Stimulated activated CD8-positive, alpha-beta memory T cell treated with anti-CD3 and anti-CD28 coated beads, Interleukin-4, amount 100 ng/mL, for 4 hours (primary cell): ENCODE measurements at places on chromosomes 16 and 17.

- DNase-seq = no peak
Observed at GRCh38 chr16:81843683-81844082, 64.6 kb downstream of the PLCG2 start.

DNA sequence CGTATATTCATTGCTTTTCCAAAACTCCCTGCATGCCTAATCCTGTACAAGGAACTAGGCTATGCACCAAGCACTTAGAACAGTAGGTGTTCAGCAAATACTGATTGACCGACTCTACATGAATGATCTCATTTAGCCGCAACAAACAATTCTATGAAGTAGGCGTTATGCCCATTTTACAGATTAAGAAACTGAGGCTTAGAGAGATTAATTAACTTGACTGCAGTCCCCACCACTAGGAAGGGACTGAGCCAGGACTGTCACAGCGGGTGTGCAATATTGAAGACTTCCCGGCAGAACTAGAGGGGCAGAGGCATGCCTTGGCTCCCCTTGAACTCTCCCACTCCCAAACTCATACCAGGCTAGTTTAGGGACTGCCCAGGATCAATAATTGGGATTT, 10.5 kb upstream of the N4BP1 start:
- no peak for DNase-seq

DNA sequence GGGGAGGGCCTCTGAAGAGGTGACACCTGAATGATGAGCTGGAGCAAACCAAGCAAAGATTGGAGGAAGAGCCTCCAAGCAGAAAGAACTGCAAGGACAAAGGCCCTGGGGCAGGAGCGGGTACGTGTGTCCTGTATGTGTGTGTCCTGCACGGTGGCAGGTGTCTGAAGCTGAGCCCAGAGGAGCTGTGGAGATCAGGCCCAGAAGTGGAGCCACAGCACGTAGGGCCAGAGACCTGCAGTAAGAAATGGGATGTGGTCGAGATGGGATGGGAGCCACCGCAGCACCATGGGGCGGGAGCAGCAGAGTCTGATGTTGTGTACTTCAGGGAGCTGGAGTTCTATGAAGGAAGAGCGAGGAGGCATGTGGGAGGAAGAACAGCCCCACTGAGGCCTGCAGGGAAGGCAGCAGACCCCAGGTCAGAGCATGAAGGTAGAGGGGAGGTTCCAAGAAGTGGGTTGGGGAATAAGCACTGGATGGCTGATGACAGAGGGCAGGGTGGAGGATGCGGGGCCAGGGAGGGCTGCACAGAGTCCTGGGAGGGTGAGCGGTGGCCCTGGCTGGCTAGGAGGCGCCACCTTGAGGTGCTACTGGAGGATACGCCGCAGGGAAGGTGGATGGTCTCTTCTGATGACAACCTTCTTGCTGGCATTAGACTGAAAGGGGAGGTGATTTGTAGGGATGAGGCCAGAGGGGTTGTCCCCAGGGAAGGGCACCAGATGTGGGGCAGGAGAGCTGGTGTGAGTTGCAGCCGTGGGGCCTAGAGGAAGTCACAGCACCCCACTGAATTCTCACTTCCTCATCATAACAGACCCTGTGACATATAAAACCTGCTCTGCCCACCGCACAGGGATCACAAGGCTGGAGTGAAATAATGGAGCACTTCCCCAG, 10.6 kb upstream of the CETP start:
- no peak for DNase-seq

- peak; percentile 80 for DNase-seq
Observed at GRCh38 chr17:58331815-58332777, 3.5 kb upstream of the TSPOAP1 start.

- no peak for DNase-seq
Observed at GRCh38 chr17:41710472-41711090, 1.6 kb upstream of the GAST start.

DNA sequence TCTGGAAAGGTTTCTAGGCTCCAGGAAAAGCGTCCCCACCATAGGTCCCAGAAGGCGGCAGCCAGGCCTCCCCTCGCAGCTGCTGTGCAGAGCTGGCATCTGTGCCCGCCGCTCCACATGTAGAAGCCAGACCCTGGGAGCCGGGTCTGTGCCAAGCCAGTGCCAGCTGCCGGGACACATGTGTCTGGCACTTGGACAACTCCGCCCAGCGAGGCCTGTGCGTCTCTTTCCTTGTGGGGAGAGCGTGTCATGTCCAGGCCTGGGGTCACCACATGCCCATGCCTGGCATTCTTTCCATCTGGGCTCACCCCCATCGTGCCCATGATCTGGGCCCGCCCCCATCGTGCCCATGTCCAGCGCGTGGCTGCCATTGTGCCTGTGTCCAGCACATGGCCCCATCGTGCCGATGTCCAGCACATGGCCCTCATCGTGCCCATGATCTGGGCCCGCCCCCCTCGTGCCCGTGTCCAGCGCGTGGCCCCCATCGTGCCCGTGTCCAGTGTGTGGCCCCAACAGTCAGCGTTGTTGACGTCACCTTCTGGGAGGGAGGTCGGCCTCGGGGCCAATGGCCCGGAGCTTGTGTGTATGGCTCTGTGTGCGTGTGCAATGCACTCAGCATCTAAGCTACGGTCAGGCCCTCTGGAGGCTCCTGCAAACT, 13.3 kb upstream of the ACSF3 start:
- DNase-seq = no peak

DNA sequence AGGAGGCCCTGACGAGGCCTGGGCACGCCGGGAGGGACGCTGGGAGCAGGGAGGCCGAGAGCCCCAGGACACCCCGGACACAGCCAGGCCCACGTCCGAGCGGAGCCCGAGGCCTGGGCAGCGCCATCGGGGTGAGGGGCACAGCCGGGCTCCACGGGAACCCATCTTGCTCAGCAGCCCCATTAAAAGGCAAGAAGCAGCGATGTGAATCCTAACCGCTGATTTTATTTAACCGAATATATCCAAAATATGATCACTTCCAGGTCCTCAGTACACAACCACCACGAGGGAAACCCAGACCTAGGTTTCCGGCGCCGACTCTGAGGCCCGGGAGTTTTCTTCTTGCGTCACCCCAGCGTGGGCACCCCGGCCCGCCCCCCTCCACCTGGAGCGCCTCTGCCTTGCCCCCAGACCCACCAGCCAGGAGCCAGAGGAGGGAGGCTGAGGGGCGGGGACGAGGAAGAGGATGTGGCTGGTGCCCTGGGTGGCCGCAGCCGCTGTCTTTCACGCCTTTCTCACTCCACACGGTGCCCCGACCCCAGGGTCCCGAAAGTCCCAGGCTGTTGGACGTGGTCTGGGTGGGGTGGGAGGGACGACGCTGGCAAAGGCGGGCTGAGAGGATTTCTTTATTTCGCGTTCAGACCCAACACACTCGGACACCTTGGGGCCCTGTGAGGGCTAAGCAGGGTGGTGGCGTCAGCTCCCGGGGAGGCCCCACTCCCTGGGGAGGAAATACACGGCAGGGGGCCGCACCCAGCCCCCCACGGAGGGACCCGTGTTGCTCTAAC, 568 bp upstream of the CCDC154 start:
- DNase-seq = no peak

- no peak for DNase-seq
Observed at GRCh38 chr17:49063652-49064051, 66.5 kb downstream of the IGF2BP1 start.

DNA sequence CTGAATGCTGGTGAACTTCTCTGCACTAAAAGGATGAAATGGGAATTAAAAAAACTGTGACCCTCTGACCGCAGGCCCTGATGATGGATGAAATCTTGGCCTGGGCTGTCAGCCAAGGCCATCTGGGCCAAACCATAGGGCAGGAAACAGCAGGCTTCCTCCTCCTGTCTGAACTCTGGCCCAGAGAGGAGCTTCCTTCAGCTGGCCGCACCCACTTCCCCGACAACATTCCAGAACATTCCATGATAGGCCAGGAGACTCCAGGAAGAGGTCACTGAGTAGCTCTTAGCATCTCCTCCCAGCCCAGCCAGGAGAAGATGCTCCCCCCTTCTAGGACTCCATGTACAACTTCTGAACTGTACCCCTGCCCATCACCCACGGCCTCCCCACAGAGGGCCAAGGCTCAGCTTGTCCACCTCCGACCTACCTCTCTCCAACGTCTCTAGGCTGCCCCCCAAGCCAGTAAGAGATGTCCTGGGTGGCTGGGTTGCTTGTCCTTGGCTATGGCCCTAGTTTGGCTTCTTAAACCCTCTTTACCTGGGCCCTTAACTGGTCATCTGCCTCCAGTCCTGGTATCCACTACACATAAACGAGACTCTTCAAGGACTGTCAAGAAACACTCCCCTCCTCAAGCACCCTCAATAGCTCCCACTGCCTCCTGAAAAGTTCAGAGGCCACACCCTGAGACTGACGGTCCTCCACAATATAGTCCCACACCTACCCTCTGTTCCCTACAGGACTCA, 1.7 kb downstream of the RPH3AL start:
- DNase-seq = no peak

DNA sequence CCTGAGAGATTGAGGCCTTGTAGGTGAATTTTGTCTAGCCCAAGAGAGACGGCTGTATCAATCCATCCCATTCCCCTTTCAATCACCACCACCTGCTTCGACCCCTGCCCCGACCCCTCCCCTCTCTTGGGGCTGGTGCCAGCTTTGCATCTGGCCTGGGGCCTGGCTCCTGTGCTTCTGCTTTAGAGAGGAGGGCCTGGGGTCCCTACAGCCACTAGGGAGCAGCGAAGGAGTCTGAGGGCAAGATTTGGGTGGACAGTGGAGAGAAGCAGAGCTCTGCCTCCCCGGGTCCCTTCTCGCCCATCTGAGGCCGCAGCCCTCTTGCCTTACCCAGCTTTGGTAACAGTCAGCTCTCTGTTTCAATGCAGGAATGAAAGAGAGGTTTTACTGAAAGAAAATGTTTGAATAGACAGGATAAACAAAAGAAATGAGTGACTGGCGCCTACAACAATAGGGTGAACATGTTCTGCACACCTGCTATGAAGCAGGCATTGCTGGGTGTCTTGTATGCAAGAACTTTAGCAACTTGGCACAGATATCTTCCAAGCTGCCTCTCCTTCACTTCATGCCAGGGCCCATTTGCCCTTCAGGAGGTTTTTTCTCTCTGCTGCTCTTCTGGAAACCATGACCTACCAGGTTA, 57.4 kb downstream of the SLC47A1 start:
- DNase-seq = no peak

GRCh38 chr16:22857296-22858025, 43.5 kb downstream of the HS3ST2 start:
- no peak for DNase-seq

DNA sequence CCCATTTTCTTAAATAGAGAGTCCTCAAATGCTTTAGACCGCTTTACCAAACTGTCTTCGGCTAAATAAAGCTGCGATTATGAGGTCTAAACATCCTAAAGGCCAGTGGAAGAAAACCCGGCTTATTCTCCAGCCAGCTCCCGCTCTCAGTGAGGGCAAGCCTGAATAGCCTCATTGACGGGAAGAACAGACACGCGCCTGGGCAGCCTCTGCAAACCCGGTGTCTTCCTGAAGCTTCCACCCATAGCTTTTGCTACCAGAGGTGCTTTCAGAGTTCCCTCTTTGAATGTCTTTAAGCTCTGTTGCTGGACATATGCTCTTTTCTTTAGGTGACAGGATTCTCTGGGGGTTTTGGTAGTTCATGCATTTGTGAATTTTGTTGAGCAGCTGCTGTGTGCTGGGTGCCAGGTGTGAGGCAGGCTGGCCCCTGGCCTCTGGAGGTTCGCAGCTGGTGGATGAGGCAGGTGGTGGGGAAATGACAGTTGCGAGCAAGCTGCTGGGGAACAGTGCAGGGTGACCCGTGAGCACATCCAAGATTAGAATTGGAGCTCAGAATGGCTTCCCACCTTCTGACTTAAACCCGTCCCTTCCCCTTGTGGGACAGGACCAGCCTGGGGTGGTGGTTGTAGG, 44.7 kb downstream of the CRISPLD2 start:
- no peak for DNase-seq

- DNase-seq = no peak
Observed at GRCh38 chr16:30065943-30066760, 592 bp downstream of the ALDOA start.

DNA sequence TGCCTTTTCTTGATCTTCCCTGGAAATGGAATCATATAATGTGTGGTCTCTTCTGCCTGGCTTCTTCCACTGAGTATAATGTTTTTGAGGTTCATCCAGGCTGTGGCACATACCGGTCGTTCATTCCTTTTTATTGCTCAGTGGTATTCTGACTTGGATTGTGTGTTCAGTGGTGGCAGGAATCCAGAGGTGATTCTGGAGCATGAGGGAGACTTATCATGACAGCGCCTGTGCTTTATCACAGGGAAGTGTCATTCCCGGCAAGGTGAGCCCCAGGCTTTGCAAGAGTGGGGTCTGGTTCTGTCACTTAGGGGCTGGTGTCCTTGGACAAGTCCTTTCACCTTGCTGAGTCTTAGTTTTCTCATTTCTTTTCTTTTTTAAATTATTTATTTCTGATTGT, 53.0 kb downstream of the IRX3 start:
- no peak for DNase-seq

GRCh38 chr17:46853896-46854444, 2.6 kb downstream of the WNT9B start:
- DNase-seq = no peak

DNA sequence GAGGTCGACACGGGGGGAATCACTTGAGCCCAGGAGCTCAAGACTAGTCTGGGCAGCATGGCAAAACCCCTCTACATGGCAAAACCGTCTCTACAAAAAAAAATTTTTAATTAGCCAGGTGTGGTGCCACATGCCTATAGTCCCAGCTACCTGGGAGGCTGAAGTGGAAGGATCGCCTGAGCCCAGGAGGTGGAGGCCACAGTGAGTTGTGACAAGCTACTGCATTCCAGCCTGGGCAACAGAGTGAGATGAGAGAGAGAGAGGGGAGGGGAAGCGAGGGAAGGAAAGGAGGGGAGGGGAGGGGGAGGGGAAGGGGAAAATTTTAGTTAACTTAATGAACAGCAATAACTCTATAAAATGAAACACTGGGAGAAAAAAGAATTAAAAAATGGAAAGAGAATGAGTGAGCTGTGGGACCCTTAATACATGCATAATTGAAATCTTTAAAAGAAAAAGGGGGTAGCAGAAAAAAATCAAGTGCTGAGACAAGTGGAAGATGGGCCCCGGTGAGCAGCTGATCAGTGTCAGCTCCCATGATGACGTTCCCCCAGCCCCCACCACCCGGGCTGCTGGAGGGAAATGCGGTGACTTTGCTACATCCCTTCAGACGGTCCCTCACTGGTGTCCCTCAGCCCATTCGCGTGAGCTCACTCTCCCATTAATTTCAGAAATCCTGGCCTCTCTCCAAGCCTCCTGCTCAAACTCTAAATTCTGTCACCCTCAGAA, 2.7 kb downstream of the ASGR2 start:
- no peak for DNase-seq

GRCh38 chr16:50102051-50102746, 36.4 kb downstream of the HEATR3 start:
- no peak for DNase-seq

DNA sequence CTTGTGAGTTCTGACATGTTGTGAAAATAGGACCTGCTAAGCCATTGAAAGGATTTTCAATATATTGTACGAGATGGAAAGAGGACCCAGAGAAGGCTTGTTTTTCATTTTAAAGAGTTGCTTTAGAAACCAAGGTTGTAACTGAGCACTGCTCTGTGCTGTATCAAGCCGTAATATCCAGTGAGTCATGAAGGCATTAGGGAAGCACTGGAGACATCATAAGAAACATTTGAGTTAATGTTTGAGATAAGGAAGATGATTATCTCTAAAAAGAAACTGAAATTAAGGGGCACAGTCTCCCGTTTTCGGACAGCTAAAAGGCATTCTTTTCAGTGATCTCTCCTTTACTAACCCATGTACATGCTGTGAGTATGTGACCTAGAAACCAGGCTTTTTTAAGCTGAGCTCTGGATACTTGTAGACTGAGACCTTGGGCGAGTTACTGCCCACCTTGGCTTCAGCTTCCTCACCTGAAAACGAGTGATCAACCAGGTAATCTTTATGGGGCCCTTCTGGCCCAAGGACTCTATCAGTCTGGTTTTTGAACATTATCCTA, 149.2 kb upstream of the TBX2 start:
- no peak for DNase-seq
